A549 treated with dexamethasone at 1 μM for 4 hours (cell line): ENCODE measurements at places on chromosomes 11 and 22. TPM values are rescaled to one million over a fixed set of nuclear protein-coding genes. Genes with fewer than 3 reads are reported as not detected.

Gene CABP4
- total RNA-seq: not detected in 5 replicates

Gene FBLN1
- 37.5 to 56.5 TPM (median 51.5 TPM) in 5 replicates for total RNA-seq

Gene FAM111B
- 6.7 to 8.7 TPM (median 7.6 TPM) in 5 replicates for total RNA-seq

Gene RASL10A
- 0.11 to 0.25 TPM (median 0.19 TPM) in 5 replicates for total RNA-seq

Gene PLEKHB1
- total RNA-seq: 0.61 to 1.6 TPM (median 1.0 TPM) in 5 replicates

Gene MS4A15
- not detected in 5 replicates for total RNA-seq

Gene CD248
- total RNA-seq: not detected in 5 replicates

Gene GUCY1A2
- total RNA-seq: 0.02 to 0.09 TPM (median 0.05 TPM) in 5 replicates

Gene SYT7
- total RNA-seq: 1.0 to 1.7 TPM (median 1.5 TPM) in 5 replicates

Gene BAIAP2L2
- 4.9 to 8.7 TPM (median 7.9 TPM) in 5 replicates for total RNA-seq

Gene MUC6
- total RNA-seq: 0.01 to 0.02 TPM in 2 of 5 replicates, not detected in the others

Gene GLYATL1
- total RNA-seq: not detected in 5 replicates

Gene CDC42BPG
- 1.0 to 1.6 TPM (median 1.5 TPM) in 5 replicates for total RNA-seq

Gene FXYD2
- 12.8 to 19.6 TPM (median 15.6 TPM) in 5 replicates for total RNA-seq

Gene ALDH3B2
- total RNA-seq: 0.04 to 0.06 TPM (median 0.06 TPM) in 3 of 5 replicates, not detected in the others

Gene CSF2RB
- total RNA-seq: 0.01 TPM in 1 of 5 replicates, not detected in the others

Gene IFITM10
- 1.1 to 2.7 TPM (median 1.3 TPM) in 5 replicates for total RNA-seq

Gene PPP2R5B
- 3.5 to 4.4 TPM (median 4.1 TPM) in 5 replicates for total RNA-seq

Gene INSC
- total RNA-seq: 0.06 to 0.15 TPM (median 0.11 TPM) in 5 replicates

Gene SHANK2
- 7.0 to 12.1 TPM (median 8.8 TPM) in 5 replicates for total RNA-seq

Gene PCNX3
- total RNA-seq: 22.5 to 37.8 TPM (median 36.0 TPM) in 5 replicates

Gene MGAT3
- 0.61 to 1.2 TPM (median 0.89 TPM) in 5 replicates for total RNA-seq

Gene BLID
- not detected in 5 replicates for total RNA-seq

Gene KIAA0930
- total RNA-seq: 57.9 to 78.1 TPM (median 77.3 TPM) in 5 replicates

Gene TMEM121B
- 0.11 to 0.16 TPM (median 0.15 TPM) in 5 replicates for total RNA-seq

Gene PNPLA5
- 0.03 to 0.14 TPM (median 0.05 TPM) in 3 of 5 replicates, not detected in the others for total RNA-seq

Gene SOX10
- total RNA-seq: 0.04 TPM in 1 of 5 replicates, not detected in the others

Gene NLRP14
- total RNA-seq: not detected in 5 replicates

Gene HOATZ
- total RNA-seq: not detected in 5 replicates

Gene APOBEC3G
- 0.09 to 0.24 TPM in 2 of 5 replicates, not detected in the others for total RNA-seq

Gene DENND6B
- total RNA-seq: 1.6 to 3.2 TPM (median 2.9 TPM) in 5 replicates

Gene APOL5
- not detected in 5 replicates for total RNA-seq

Gene SLC25A18
- total RNA-seq: 0.51 to 0.93 TPM (median 0.82 TPM) in 5 replicates

Gene TMX2
- 145 to 163 TPM (median 150 TPM) in 5 replicates for total RNA-seq

Gene PHF21B
- total RNA-seq: 0.64 to 0.92 TPM (median 0.88 TPM) in 5 replicates

Gene P4HA3
- 38.4 to 63.0 TPM (median 47.6 TPM) in 5 replicates for total RNA-seq

Gene CRYBB3
- 0.11 to 0.20 TPM in 2 of 5 replicates, not detected in the others for total RNA-seq

Gene HEPHL1
- not detected in 5 replicates for total RNA-seq

Gene OR51I1
- total RNA-seq: not detected in 5 replicates

Gene CTSW
- total RNA-seq: 0.07 to 0.15 TPM in 2 of 5 replicates, not detected in the others

Gene MS4A6E
- total RNA-seq: not detected in 5 replicates

Gene TESMIN
- 3.9 to 6.2 TPM (median 5.8 TPM) in 5 replicates for total RNA-seq

Gene ZP1
- total RNA-seq: 0.15 to 0.28 TPM (median 0.21 TPM) in 4 of 5 replicates, not detected in the other

Gene MAJIN
- not detected in 5 replicates for total RNA-seq
